Amniotic stem cell (primary cell): ENCODE measurements at places on chromosomes 1 and 21.

DNA sequence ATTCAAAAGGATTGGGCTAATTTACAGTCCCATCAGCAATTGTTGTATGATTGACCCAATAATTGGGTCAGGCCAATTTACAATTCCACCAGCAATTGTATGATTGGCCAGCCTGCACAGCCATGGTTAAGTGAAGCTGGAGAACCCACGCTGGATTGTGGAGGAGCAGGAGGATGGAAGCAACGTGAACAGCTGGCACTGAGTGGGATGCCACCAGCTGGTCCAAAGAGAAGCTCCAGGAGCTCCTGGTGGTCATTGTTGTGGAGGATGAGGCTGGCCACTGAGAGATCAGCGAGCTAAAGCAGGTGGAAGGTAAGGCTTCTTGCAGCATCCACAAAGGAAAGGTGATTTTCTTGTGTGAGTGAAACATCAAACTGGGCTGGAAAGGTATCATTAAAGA, 23.2 kb upstream of the EFCAB14 start:
- DNase-seq = no peak

- no peak for DNase-seq
These were observed 68.1 kb upstream of the NFASC start for GRCh38 chr1:204802401-204803175.

GRCh38 chr1:226351709-226352108, 42.7 kb upstream of the LIN9 start:
- no peak for DNase-seq

DNA sequence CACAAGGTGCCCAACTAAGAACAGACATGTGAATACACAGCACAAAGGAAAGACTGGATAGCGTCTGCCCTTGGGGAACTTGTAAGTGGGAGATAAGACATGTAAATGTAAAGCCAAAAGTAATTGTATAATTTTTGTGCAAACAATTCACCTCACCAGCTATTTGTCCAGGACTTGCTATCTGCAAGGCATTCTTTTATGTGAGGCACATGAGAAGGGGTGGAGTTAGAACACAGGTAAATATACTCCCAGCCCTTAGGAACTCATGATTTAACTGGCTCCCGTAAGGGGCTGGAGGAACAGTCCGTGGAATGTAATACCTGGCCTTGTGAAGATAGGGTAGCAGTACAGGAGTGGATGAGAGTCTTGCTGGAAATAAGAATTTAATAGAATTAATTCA, 61.3 kb downstream of the CDK18 start:
- DNase-seq = no peak

DNA sequence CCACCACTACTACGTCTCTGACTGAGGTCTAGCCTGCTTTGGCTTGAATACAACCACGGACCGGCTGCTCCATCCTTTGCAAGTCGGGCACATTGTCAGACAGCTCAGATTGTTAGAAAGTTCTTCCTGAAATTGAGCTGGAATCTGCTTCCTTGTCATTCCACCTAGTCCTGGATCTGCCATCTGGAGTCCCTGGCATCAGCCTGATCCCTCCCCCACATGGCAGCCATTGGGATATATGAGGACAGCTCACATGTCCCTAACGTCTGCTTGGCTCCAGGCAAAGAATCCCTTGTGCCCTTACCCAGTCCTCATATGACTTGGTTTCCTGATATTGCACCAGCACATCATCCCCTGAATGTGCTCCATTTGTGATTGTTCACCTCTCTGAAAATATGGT, 56.3 kb upstream of the SYT6 start:
- no peak for DNase-seq

DNA sequence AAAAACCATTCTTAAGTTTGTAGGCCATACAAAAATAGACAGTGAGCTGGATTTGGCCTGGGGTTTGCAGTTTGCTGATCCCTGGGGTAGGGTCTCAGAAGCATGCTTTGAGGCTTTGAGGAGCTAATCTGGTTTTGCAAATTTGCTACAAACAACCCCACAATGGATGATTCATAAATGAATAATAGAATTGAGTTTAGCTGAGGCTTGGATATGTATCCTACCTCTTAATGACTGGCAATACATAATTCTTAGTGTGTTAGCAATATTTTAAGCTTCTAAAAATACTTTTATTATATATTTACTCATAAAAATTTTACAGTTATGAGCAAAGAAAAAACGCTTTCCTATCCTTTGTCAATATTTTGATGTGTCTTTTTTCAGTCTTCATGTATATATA, 50.6 kb downstream of the ROR1 start:
- no peak for DNase-seq

DNA sequence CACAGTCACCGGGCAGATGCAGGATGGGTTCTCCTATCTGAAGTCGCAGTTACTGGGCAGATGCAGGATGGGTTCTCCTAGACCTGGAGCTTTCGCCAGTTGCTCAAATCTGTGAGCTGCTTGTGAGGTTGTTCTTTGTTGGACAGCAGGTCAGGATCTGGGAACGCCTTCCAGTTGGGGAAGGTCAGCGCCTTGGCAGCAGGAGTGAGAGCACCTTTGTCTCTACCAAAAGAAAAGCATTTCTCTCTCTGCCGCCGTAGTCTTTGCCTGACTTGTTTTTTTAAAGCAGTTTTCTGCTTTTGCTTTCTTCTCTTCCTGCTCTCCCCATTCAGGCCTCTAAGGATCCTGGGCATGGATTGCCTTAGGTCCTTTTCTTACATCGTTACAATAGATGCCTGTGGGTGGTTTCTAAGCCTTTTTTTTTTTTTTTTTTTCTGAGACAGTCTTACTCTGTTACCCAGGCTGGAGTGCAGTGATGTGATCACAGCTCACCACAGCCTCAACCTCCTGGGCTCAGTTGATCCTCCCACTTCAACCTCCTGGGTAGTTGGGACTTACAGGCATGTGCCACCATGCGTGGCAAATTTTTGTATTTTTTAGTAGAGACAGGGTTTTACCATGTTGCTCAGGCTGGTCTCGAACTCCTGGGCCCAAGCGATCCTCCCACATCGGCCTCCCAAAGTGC, 15.7 kb downstream of the PEX14 start:
- no peak for DNase-seq

GRCh38 chr1:9014475-9015375, 11.5 kb downstream of the SLC2A7 start:
- DNase-seq = no peak

DNA sequence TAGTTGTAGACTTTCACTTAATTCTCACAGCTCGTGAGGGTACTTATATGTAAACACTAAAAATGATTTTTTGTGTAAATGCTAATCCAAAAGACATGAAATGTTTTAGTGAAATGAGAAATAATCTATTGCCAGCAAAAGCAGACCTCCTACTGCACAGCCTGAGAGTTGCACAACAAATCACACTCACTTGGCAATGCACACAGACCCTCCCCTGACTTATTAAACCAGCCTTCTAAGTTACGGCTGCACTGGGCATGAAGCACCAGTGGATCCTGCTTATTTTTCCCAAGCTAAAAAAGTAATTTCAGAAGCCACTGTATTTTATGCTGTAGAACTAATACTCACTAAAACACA, 10.3 kb downstream of the ERRFI1 start:
- no peak for DNase-seq

DNA sequence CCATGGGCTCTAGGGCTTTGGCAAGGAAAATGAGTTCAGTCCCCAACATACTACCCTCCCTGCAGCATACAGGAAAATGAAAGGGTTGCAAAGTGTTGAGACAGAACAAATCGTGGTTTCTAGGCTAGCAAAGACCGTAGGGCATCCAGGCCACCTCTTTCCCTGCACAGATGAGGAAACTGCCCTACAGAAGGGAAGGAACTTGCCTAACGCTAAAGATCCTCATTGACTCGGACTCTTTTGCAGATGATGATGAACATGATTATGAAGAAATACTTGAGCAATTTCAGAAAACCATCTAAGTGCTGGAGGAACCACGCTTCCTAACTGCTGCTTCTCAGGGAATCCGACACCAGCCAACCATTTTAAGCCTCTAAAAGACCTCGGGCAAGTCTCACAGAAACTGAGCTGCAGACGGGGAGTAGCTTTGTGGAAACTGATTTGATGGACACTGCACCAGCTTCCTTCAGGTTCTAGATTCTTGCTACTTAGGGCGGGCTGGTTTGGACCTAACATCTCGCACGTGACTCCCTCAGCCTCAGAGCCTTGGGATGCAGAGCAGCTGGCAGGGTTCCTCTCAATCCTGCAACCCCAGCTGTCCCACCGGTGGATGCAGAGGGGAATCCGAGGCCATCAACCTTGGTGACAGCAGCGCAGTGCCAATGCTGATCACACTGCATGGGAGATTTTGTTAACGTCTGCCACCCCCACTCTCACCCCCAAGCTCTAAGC, 13.4 kb downstream of the THEMIS2 start:
- DNase-seq = no peak

- DNase-seq = no peak
These were observed 487.4 kb upstream of the DEPDC1 start for GRCh38 chr1:68984289-68984688.

- DNase-seq = no peak
These were observed 3.0 kb downstream of the RXFP4 start for GRCh38 chr1:155944444-155944799.

GRCh38 chr1:234965111-234965510, 163.5 kb downstream of the TOMM20 start:
- DNase-seq = no peak
